Stomach (tissue), 19 donors: ENCODE measurements at places on chromosomes 5 and 9. TPM values are rescaled to one million over a fixed set of nuclear protein-coding genes. Genes with fewer than 3 reads are reported as not detected.

SLC22A4 gene
- polyA plus RNA-seq: 0.45 TPM

- no peak for DNase-seq
Measured at GRCh38 chr9:99056886-99057664, 47.8 kb upstream of the TGFBR1 start.

NEUROG1 gene
- not detected for polyA plus RNA-seq

GRCh38 chr5:121967187-121967586 is 5.4 kb downstream of the SRFBP1 start:
- no peak for DNase-seq

- peak; percentile 44 for DNase-seq
Measured at GRCh38 chr5:15807871-15808270, 307.9 kb downstream of the FBXL7 start.

GRCh38 chr5:1104327-1105006 is 7.4 kb downstream of the SLC12A7 start:
- DNase-seq: no peak

DNA sequence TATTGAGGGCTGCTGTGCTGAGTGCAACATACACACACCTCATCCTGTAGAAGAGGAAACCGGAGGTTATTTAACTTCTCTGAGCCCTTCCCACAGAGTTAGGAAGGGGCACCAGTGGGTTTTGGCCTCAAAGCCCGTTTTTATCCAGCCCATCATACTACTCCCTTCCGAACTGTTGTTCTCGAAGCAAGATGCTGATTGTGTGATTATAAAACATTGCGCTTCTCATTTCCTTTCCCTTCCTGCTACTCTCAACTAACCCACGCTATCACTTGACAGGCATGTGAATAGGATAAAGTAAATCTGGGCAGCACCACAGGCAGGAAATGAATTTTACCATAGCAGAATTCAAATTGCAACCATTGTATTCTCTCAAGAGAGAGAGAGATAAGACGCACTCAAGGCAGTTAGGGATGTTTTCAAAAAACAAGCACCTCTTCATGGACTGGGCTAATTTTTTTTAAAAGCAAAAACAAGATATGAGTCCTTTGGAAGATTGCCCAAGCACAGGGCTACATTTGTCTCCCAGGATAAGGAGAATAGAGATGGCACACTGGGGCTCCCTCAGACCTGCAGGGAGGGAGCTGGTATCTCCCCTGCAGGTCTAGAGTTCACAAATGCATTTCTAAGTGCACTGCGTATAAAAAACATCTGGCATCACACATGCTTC is 52.6 kb downstream of the GNA14 start:
- no peak for DNase-seq

- no peak for DNase-seq
Measured at GRCh38 chr5:3456121-3456681, 139.4 kb upstream of the IRX1 start.

DNA sequence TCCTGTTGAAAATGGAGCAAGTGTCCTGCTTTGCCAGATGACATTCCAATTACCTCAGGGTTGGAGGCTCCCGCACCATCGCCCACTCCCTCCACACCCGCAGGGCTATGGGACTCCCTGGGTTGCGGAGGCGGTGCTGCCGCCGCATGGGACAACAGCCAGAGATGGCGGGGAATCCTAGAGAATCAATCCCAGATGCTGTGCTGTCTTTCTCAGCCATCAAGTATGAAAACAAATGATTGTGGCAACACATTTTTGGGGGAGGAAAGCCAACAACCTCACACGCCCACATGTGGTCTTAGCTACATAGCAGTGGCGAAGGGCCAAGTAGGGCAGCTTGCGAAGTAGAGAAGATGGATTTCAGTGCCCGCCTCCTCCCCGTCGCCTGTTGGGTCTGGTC is 46.7 kb downstream of the IL31RA start:
- DNase-seq: no peak

DNA sequence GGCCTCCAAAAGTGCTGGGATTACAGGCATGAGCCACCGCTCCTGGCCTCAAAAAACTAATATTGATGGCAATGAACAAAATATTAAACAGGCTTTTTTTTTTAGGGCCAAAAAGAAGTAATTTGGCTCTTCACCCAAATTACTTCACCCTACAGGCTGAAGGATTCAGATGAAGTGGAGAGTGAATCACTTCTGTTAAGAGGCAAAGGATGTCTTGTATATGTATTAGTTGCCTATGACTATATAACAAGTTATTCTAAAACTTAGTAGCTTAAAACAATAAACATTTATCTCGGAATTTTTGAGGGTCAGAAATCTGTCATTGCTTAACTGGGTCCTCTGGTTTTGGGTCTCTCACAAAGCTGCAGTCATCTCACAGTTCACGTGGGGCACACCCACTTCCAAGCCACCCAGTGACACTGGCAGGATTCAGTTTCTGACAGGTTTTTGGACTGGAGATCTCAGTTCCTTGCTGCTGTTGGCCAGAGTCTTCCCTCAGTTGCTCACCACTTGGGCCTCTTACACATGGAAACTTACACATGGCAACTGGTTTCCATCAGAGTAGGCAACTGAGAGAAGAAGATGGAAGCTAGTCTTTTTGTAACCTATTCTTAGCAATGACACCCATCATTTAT is 66.7 kb downstream of the IQGAP2 start:
- DNase-seq: no peak

SLC25A51 gene
- 5.2 TPM for polyA plus RNA-seq
